ENCODE measurements at places on chromosomes 2 and 18.

DNA sequence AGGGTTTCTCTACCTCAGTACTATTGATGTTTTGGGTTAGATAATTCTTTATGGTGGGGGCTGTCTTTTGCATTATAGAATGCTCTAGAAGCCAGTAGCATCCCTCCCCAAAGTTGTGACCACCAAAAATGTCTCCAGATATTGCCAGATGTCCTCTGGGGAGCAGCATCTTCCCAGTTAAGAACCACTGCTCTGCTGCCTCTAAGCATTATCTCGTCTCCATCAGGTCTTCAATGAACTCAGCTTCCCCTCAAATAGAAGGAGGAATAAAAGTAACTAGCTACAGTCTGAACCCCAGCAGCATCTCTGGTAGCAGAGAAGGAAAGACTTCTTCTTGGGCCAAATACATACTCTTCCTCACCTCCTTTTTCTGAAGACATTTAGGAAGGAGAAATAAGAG lies 244.1 kb downstream of the AGPS start:
- DNase-seq, result no peak

GRCh38 chr18:76558881-76559667 lies 64.0 kb upstream of the ZNF516 start:
- DNase-seq, result no peak

DNA sequence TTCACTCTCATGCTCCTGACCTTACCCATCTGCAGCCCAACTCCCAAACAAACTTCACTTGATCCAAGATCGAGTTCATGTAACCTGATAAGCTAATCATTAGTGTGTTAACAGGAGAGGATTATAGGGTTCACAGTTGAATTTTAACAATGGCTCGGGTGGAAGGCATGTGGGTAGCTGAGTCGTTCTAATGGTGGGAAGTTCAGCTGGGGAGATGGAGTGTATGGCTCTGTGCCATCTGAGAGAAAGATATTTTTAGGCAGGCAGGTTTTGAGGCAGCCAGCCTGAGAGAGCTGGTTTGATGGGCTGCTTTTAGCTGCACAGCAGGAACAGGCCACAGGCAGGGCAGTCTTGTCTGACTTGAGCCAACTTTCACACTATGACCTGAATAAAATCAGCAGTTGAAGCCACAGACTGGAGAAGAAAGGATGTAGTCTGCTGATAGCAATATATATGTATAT lies 17.7 kb upstream of the NFE2L2 start:
- DNase-seq, result no peak

DNA sequence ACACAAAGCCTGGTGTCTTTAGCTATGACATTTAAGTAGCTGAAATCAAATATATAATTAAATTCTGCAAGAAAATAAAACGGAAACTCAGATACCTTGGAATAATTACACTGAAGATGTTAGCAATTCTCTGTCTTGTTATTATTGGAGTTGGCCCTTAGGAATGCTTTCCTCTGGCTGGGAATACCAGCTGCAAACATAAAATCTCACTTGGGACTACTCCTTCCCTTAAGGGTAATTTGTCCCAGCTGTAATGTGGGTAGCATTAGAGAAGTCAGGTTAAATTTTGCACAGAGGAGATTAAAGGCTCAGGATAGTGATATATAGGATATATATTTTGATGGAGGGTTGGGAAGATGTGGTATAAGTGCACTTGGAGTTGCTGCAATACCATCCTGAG lies 37.3 kb upstream of the GRP start:
- DNase-seq, result no peak

GRCh38 chr2:206837775-206838174 lies 72.4 kb downstream of the FASTKD2 start:
- DNase-seq, result no peak

- DNase-seq, result no peak
Observed at GRCh38 chr18:63897072-63897471, 9.6 kb downstream of the SERPINB2 start.

GRCh38 chr18:61435064-61435652 lies 101.9 kb downstream of the CDH20 start:
- DNase-seq, result peak; percentile 12

GRCh38 chr18:53605198-53605597 lies 619.3 kb downstream of the MBD2 start:
- no peak for DNase-seq

DNA sequence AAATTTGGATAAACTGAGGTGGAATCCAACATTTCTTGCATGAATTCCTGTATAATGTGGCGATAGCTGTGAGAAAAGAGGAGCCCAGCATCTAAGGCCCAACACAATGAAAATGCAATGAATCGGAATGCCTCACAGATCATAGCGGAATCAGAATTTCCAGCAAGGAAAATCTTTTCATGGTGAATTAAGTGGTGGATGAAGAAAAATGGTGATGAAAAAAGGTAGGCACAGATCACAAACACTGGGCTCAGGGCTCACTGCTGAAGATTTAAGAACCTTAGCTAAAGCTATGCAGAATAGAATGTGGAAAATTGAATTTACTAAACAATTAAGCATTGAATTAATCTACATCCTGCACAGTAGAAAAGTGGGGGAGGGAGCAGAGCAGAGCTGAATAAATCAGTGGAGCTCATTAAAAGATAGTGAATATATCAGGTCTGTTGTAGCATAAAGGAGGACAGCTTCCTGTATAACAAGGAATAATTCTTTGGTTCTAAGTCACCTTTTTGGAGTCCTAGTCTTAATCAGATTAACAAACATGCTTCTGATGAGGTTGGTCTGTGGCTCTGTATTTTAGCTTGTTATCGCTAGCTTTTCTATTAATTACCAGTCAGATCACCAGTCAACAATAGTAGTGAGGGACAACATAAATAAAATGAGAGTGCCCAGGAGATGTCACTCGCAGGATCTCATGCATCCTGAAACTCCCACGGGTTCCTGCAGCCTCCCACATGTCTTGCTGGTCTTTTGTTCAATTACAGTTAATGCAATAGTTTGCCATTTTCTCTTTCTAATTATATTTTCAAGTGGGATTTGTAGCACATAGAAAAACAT lies 27.0 kb downstream of the MEIS1 start:
- DNase-seq, result no peak

DNA sequence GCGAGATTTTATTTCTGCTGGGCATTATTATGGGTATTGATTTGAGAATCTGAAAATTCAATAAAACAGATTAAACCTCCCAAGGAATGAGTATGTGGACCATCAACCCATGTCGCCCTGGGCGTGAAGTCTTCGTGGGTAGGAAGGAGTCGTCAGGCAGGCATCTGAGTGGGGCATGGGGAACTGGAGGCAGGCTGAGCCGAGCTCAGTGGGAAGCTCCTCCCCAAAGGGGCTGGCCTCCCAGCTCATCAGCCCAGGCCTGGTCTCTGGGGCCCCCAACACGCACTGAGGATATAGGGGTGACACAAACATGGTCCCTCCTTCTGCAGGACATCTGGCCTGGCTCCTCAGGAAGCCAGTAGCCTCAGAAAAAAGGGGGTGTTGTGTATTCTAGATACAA lies 265.2 kb downstream of the TFCP2L1 start:
- no peak for DNase-seq

- no peak for DNase-seq
Observed at GRCh38 chr2:240460781-240461431, 25.4 kb downstream of the GPC1 start.

DNA sequence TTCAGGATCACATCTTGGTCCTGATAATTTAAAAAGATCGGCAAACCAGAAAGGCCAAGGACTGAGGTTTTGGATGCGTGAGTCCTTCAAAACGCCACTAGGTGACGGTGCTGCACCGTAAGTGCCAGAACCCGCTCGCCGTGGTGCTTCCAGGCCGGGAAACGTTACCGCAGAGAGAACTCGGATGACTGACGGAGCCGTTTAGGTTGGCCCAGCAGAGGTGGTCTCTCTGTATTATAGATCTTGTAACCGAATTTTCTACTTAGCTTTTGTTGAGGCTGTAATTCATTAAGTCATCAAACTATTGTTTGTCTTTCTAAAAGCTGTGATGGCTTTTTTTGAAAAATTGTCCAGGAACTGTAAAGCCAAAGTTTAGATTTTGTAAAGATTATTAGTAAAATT lies 39.8 kb upstream of the ADCYAP1 start:
- DNase-seq, result peak; percentile 60

DNA sequence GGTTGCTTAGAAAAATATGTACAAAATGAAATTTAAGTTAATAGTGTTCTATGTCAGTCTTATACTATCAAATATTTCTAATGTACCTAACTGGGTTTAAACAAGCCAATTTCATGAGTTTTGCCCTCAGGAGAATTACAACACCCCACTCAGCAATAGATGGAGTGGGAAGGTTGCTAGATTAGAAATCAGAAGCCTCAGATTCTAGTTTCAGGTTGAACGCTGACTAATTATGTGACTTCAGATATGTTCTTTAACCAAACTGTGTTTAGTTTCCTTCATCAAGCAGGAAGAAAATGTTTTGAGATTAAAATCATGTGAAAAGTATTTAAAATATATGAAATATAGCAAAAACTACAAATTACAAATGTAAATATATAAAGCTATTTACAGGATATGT lies 133.8 kb upstream of the KCNH7 start:
- DNase-seq, result no peak

DNA sequence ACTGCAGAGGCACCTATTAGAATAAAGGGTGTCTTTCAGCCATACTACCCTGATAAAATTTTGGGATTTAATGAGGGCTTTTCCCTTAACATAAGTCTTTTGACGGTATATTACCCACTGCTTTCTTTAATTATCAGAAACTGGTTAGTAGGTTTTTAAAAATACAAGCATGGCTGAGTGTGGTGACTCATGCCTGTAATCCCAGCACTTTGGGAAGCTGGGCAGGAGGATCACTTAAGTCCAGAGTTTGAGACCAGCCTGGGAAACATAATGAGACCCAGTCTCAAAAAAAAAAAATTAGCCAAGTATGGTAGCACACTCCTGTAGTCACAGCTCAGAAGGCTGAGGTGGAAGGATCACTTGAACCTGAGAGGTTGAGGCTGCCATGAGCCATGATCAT lies 16.1 kb downstream of the CPSF3 start:
- DNase-seq, result no peak

DNA sequence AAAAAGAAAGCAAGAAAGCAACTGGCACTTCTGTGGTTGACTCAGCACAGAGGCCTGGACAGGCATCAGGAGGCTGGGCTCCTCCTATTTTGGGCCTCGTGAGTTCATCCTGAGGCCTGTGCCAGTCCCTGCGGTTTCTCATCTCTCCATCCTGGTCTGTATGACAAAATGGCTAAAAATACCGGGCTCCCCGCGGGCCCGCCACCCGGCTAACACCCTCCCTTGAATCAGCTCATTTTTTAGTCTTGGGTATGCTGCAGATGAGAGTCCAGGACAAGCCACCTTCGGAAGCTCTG lies 62.3 kb upstream of the YWHAQ start:
- DNase-seq, result no peak

- DNase-seq, result no peak
Observed at GRCh38 chr2:229372207-229372606, 101.1 kb upstream of the PID1 start.

DNA sequence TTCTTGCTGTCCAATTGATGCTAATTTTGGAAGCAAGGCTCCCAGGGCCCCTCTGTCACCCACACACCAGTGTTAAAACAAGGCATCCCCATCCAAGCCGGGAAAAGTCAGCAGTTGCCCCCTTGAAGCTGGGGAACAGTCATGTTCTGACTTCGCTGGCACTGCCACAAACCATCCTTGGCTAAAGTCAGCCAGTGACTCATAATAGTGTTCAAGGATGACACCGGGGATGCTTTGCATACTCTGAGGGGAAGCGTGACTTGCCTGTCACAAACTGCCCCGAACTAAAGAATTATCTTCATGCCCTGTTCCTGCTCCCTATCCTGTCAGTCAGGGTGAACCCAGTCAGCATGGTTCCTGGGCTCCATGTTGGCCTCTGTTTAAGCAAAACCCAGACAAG lies 37.0 kb downstream of the TGFA start:
- no peak for DNase-seq

GRCh38 chr2:47189635-47190034 lies 34.5 kb upstream of the STPG4 start:
- no peak for DNase-seq

- DNase-seq, result no peak
Observed at GRCh38 chr2:216453955-216454614, 41.8 kb downstream of the SMARCAL1 start.

DNA sequence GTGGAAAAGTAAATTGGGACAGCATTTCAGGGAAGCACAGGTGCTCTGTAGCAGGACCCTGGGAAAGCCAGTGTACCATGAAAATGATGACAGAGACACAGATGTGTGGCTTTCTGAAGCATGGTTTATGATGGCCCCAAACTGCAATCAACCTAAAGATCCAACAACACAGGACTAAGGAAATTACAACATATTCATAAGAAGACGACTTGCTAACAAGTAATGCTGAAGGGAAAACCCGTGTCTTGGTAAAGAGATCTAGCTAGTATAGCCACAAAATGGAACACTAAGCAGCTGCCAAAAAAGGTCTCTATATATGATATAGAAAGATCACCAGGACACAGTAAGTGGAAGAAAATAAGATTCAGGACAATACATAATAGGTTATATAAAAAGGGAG lies 53.2 kb downstream of the UXS1 start:
- DNase-seq, result no peak

DNA sequence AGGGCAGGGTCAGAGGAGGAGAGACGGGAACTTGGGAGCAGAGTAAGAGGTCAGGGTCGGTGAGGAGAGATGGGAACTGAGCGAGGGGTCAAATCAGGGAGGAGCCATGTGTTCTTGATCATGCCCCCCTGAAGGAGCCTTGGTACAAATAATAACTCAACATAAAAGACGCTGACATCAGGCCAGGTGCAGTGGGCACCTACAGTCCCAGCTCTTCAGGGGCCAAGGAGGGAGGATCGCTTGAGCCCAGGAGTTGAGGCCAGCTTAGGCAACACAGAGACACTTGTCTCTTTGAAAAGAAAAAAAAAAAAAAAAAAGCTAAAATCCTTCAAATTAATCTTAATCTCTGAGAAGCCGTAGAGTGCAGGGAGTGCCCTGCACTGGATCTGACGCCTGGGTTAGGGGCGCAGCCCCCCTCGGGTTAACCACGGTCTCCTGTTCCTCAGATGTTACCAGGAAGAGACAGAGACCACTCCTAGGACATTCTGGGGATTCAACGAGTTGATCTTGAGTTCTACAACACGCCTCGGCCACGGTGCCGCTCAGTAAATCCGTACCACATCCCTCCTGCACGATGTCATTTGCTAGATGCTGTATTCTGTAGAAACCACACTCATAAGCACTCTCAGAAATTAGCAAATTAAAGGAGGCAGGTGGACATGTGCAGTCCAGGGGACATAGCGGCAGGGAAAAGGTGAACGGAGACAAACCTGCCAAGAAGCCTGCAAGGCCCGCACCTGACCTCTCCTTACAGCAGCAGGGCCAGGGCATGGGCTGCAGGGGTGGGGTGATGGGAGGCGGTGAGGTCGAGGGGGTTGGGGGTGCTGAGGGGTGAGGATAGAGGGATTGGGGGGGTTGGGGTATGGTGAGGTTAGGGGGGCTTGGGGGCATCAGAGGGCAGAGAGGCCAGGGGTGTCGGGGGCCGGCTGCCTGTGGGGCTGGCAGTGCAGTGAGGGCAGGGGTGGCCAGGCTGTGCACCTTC lies 29.2 kb downstream of the SLC66A2 start:
- DNase-seq, result no peak

- no peak for DNase-seq
Observed at GRCh38 chr2:159963700-159964099, 98.7 kb downstream of the PLA2R1 start.

All from iPS DF 19.7 (cell line).